ENCODE measurements at places on chromosomes 2 and 18. TPM values are rescaled to one million over a fixed set of nuclear protein-coding genes. Genes with fewer than 3 reads are reported as not detected.

Gene RAB6C
- not detected for total RNA-seq

Gene ANKRD30B
- total RNA-seq, result not detected

Gene ARHGAP28
- not detected for total RNA-seq

Gene TSPYL6
- not detected for total RNA-seq

Gene HOXD13
- total RNA-seq, result not detected

Gene TNFAIP6
- total RNA-seq, result not detected

Gene ZNF892
- 2.9 TPM for total RNA-seq

Gene MTCL1
- 0.43 TPM for total RNA-seq

Gene RBM44
- 0.76 TPM for total RNA-seq

All from T-cell (primary cell).